ENCODE measurements at places on chromosomes 7 and 10. TPM values are rescaled to one million over a fixed set of nuclear protein-coding genes. Genes with fewer than 3 reads are reported as not detected.

Gene FAM25G
- total RNA-seq: not detected

Gene SPDYE2
- total RNA-seq: not detected

Gene TCAF2
- 16.5 TPM for total RNA-seq

Gene GPR85
- 0.30 TPM for total RNA-seq

Gene OR6B1
- total RNA-seq: not detected

Gene ABCA13
- 0.05 TPM for total RNA-seq

Gene ZWINT
- total RNA-seq: 64.2 TPM

Gene SKAP2
- total RNA-seq: 40.2 TPM

Gene PCBD1
- total RNA-seq: 97.0 TPM

Gene HTR7
- total RNA-seq: not detected

Gene MSMB
- total RNA-seq: not detected

Gene FRMPD2
- 0.05 TPM for total RNA-seq

Gene KLF14
- not detected for total RNA-seq

Gene ATG9B
- not detected for total RNA-seq

Gene LRRC17
- total RNA-seq: 3.3 TPM

Gene ZNF777
- total RNA-seq: 8.1 TPM

Gene TUBAL3
- total RNA-seq: 0.07 TPM

Gene NPSR1
- not detected for total RNA-seq

Gene CUZD1
- total RNA-seq: 1.5 TPM

Gene SEC61A2
- 3.8 TPM for total RNA-seq

Gene TMEM225B
- total RNA-seq: 0.15 TPM

Gene GIMAP2
- 35.7 TPM for total RNA-seq

Gene SLC29A3
- total RNA-seq: 1.8 TPM

Gene JCAD
- 27.5 TPM for total RNA-seq

Gene MEPCE
- total RNA-seq: 42.4 TPM

Gene BTRC
- 8.3 TPM for total RNA-seq

Gene IDE
- 24.5 TPM for total RNA-seq

Gene LRRC18
- not detected for total RNA-seq

Gene CALHM3
- not detected for total RNA-seq

Gene EGR2
- not detected for total RNA-seq

Data from mammary microvascular endothelial cell (primary cell).